MCF 10A (cell line): ENCODE measurements at places on chromosomes 6 and 20. TPM values are rescaled to one million over a fixed set of nuclear protein-coding genes. Genes with fewer than 3 reads are reported as not detected.

Gene RIPPLY2
- not detected in 2 replicates for total RNA-seq

Gene APOBEC2
- total RNA-seq: not detected in 2 replicates

Gene PDYN
- not detected in 2 replicates for total RNA-seq

Gene FAM162B
- not detected in 2 replicates for total RNA-seq

Gene BPIFA3
- total RNA-seq: not detected in 2 replicates

Gene SIM1
- not detected in 2 replicates for total RNA-seq

Gene CDC5L
- total RNA-seq: 23.1 and 26.4 TPM in 2 replicates

Gene SUN5
- total RNA-seq: not detected in 2 replicates

Gene MRPS18B
- 120 and 127 TPM in 2 replicates for total RNA-seq

Gene THBD
- total RNA-seq: 15.4 and 36.2 TPM in 2 replicates

Gene SLC22A2
- not detected in 2 replicates for total RNA-seq

Gene ASXL1
- total RNA-seq: 58.9 and 69.9 TPM in 2 replicates

Gene PLN
- total RNA-seq: not detected in 2 replicates

Gene PPIL4
- 37.2 and 47.7 TPM in 2 replicates for total RNA-seq

Gene HLA-DMA
- total RNA-seq: 2.4 and 2.9 TPM in 2 replicates

Gene FAM217A
- not detected in 2 replicates for total RNA-seq

Gene TNFRSF6B
- total RNA-seq: 12.3 and 24.4 TPM in 2 replicates

Gene HTR1E
- total RNA-seq: not detected in 2 replicates

Gene LHFPL5
- total RNA-seq: not detected in 2 replicates

Gene C4A
- 7.7 and 16.2 TPM in 2 replicates for total RNA-seq

Gene SLC35B2
- 27.1 and 31.3 TPM in 2 replicates for total RNA-seq

Gene PRL
- total RNA-seq: not detected in 2 replicates

Gene SRXN1
- 42.6 and 43.4 TPM in 2 replicates for total RNA-seq

Gene CDH26
- 0.12 and 0.71 TPM in 2 replicates for total RNA-seq

Gene SYNDIG1
- not detected in 2 replicates for total RNA-seq

Gene NHSL1
- 23.9 and 32.1 TPM in 2 replicates for total RNA-seq

Gene NOX3
- total RNA-seq: not detected in 2 replicates

Gene CAP2
- 12.3 and 14.3 TPM in 2 replicates for total RNA-seq

Gene LAMA2
- total RNA-seq: 2.2 and 3.9 TPM in 2 replicates

Gene DAAM2
- not detected in 2 replicates for total RNA-seq

Gene ZNFX1
- total RNA-seq: 24.3 and 26.8 TPM in 2 replicates

Gene HLA-DPB1
- total RNA-seq: not detected in 2 replicates

Gene BTN1A1
- not detected in 2 replicates for total RNA-seq

Gene TEAD3
- 11.1 and 13.3 TPM in 2 replicates for total RNA-seq

Gene PHF20
- total RNA-seq: 64.2 and 74.7 TPM in 2 replicates

Gene ADGB
- not detected in 2 replicates for total RNA-seq

Gene C20orf202
- not detected in 2 replicates for total RNA-seq

Gene AMD1
- 77.8 and 121 TPM in 2 replicates for total RNA-seq

Gene PTK6
- 3.8 and 4.4 TPM in 2 replicates for total RNA-seq

Gene SEC63
- total RNA-seq: 204 and 264 TPM in 2 replicates

Gene SNAP91
- total RNA-seq: not detected in 2 replicates

Gene MACROD2
- 2.3 and 3.1 TPM in 2 replicates for total RNA-seq

Gene TMEM170B
- total RNA-seq: 0.70 and 1.1 TPM in 2 replicates

Gene TUBB1
- total RNA-seq: not detected in 2 replicates

Gene PPDPF
- total RNA-seq: 315 and 355 TPM in 2 replicates

Gene ME1
- 16.7 and 17.8 TPM in 2 replicates for total RNA-seq

Gene CTAGE9
- total RNA-seq: not detected in 2 replicates

Gene SNAI1
- 0.17 and 0.23 TPM in 2 replicates for total RNA-seq

Gene MARCKS
- total RNA-seq: 39.3 and 59.9 TPM in 2 replicates

Gene GMDS
- 19.7 and 24.9 TPM in 2 replicates for total RNA-seq
